ENCODE measurements at places on chromosomes 3 and 15.

DNA sequence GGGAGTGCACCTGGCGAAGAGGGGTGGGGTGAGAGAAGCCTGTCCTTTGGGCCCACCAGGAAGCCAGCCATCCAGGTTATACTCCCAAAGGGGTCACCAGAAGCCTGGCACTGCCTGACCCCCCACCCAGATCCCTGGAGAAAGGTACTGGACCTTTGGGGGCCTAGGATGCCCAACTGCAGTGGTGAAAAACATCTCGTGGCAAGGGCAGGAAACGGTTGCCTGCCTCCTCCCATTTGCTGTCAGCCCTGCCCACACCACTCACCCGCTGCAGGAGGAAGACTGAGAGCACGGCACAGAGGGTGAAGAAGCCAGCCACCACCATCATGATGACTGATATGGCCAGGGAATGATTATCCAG is 2.2 kb upstream of the ULK3 start:
- no peak for DNase-seq

DNA sequence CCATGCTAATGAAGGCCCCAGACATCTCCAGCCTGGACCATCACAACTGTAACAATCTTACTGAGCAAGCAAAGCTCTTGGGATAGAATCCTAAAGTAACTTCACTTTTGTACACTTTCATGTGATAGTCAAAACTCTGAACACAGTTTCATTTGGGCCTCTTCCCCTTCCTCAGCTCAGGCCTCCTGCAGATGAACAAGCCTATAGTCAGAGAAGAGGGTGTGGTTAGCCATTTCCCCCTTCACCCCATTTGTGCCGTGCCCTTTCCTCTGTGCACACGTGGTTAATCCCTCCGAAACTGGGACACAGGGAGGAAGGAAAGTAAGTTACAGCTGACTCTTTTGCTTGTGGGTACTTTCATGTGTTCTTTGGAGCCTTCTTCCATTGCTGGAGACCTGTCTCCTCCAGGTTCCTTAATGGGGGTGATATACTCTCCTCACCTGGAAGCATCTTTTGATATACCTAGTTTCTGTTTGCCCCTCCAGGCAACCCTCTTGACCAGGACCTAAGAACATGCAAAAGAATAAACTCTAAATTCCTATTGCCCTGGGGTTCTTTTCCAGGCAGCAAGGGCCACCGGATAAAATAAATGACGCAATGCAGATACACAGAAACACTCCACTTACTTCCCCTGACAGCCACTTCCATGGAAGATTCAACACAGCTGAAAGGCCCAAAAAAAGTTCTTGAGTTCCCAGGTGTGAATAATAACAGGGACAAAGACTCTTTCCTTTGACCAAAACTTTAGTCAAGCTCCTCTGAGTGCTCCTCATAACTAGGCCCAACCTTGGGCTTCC is 29.6 kb upstream of the CSTA start:
- no peak for DNase-seq

- DNase-seq: no peak
These were observed 15.0 kb downstream of the ACAA1 start for GRCh38 chr3:38121832-38122461.

DNA sequence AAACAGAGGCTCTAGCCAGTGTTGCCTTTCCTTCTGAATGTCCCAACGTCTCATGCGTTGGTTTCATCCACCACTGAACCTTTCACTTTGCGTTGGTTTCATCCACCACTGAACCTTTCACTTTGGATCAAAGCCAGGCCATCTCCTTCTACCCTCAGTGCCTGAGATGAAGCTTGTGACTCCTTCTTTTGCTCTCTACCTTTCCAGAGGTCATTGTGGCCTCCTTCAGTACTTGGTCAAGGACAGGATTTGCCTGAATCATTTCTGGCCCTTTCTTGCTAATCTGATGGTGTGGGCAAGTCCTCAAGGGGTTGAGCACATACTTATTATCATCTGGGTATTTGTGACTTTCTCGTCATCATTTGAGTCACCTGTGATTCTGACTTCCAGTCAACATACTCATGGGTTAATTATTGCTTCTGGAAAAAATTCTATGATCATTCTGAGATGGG is 50.0 kb downstream of the SELENOT start:
- DNase-seq: no peak

DNA sequence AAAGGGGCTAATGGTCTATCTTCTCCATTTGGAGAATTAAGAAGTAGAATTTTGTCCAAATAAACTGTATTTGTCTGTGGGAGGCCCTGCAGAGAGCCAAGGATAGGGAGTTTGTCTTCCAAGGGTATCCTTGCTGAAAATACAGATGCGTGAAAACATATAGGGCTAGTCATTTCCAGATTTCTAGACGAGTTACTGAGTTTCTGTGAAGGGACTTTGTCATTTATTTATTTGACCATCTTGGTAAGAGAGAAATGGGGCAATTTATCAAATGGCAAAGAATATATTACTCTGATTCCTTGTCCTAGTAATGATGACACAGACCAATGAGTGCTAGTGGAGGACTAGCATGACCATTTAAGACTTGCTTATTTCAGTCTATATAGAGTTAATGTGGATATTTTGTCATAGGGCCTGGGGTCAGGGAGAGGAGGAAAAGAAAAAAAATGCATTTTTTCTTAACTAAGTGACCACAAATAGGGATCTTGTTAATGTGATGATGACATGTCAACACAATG is 376.6 kb upstream of the ONECUT1 start:
- no peak for DNase-seq

DNA sequence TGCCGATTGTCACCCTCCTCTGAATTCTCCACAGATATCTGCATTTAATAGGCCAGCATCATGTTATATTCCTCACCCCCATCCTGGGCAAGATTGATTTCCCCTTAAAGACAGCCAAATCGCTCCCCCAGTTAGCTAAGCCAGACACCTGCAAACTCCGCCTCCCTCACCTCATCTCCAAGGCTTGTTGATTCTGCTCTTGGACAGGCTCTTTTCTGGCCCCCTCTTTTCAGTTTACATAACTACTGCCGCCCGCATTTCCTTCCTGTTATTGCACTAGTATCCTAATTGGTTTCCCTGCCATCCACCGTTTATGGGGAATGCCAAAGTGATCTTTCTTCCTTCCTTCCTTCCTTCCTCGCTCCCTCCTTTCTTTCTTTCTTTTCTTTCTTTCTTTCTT is 214.7 kb upstream of the MRPL3 start:
- no peak for DNase-seq

DNA sequence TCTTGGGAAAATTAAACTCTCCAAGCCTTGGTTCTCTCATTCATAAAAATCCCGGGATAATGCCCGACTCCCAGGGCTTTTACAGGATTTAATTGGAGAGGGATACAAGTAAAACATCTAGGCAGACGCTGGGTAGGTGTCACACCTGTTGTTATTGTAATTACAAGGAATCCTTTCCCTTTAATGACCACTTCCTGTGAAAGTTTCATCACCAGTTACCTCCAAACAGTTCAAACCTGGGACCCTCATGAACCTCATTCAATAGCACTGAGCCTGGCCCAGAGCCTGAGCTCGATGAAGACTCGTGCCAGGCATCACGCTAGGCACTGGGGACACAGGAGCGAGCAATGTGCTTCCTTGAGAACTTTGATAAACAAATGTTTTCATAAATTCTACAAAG is 2.1 kb upstream of the RYK start:
- DNase-seq: no peak

DNA sequence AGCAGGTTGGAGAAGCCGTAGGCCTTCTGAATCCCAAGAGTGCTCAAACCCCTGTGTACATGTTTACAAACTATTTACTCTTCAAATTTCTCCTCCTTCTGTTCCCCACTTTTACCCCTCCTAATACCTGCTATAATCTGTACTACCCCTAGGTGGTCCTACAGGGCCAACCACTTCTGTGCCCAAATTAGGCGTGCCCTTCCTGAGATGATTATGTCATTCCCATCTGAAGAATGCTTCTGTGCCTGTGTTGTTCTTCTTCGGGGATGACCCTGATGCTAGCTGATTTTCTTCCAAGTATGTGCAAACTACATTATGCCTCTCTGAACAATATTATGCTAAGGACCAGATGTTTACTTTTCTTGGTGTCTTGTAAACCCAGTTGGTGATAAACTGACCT is 20.5 kb downstream of the RBP2 start:
- DNase-seq: peak; percentile 5

- no peak for DNase-seq
These were observed 18.4 kb upstream of the LRRK1 start for GRCh38 chr15:100900795-100901169.

DNA sequence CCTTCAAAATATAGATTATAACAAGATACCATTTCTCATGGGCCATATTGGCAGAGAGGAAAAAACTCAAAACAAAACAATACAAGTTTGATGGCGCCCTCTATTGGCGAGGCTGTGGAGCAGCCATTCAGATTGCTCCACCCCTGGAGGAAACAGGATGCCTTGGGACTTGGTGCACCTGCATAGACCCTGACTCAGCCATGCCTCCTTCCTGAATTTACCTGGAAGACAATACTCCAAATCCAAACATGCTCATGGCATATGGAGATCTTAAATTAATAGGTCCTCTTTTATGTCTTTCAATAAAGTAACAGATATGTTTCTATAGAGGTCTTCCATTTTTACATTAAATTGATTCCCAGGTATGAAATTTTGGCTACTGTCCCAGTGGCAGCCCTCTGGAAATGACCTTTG is 90.0 kb downstream of the APBA2 start:
- peak; percentile 65 for DNase-seq

- DNase-seq: peak; percentile 36
These were observed 181.1 kb downstream of the MYRIP start for GRCh38 chr3:39990532-39990931.

GRCh38 chr3:138600100-138600745 is 6.2 kb upstream of the CEP70 start:
- DNase-seq: no peak

DNA sequence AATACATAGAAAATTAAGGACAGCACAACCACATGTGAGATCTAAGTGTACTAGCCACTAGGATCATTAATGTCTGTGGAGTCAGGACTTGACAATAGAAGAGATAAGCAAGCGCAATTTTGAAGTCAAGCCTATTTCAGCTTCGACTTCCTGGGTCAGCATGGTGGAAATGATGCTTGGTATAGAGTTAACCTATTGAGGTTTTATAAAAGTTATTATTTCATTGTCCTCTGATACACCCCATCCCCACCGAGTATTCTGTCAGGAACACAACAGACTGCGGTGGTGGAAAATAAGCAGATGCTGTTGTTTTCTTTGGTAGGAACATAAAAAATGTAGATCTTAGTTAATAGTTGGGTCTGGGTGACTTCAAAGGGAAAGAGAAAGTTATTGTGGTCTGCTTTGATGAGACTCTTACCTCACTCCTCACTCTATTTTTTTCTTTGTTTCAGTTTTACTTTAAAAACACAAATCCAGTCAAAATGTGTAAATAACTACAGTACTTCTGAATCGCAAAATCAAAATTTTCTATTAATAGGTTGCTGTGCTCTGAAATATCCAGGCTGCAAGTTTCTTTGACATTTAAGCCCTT is 82.1 kb downstream of the IL5RA start:
- DNase-seq: no peak

All from SK-N-DZ (cell line).